Body of pancreas (tissue), 4 donors: ENCODE measurements at places on chromosomes 7 and 10.

DNA sequence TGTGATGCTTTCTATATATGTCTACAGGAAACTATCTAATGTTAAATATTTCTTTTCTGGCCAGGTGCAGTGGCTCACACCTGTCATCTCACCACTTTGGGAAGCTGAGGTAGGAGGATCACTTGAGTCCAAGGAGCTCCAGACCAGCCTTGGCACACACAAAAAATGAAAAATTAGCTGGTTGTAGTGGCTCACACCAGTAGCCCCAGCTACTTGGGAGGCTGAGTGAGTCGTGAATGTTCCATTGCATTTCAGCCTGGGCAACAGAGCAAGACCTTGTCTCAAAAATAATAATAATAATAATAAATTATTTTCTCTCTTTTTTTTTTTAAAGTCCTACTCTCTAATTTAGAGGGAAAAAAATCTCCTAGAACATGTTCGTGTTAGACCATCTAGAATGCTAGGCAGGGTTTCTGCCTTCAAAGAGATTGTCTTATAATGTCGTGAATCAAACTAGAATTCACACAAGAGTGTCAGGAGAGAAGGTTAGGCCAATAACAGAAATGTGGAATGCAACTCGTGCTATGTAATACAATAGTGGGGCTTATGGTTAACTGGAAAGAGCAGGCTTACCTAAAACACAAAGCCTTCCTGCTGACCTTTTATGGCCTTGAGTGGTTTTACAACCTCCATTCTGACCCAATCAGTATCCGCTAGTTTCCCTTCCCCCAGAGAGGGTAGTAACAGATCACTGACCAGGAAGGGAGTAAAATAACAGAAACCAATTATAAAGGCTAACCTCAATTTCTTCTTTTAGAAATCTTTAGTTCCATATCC, 46.3 kb downstream of the MYOF start:
- DNase-seq, result no peak

GRCh38 chr7:39228946-39229345, 251.2 kb downstream of the POU6F2 start:
- DNase-seq, result no peak

GRCh38 chr10:131806646-131807317, 94.0 kb upstream of the PPP2R2D start:
- no peak for DNase-seq

DNA sequence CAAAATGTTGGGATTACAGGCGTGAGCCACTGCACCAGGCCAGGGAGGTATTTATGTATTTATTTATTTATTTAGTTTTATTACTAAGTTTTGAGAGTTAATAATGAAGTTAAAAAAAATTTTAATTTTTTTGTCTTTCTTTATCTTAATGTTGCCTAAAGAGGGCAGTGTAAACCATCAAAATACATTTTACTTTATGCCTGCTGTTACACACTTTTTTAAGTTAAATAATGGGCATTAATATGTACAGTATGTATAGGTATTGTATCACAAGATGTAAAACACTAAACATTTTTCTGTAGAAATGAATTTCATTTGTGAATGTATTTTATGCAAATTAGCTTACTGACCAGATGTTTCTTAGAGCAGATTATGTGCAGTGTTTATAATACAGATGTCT, 129.4 kb downstream of the AASS start:
- no peak for DNase-seq

DNA sequence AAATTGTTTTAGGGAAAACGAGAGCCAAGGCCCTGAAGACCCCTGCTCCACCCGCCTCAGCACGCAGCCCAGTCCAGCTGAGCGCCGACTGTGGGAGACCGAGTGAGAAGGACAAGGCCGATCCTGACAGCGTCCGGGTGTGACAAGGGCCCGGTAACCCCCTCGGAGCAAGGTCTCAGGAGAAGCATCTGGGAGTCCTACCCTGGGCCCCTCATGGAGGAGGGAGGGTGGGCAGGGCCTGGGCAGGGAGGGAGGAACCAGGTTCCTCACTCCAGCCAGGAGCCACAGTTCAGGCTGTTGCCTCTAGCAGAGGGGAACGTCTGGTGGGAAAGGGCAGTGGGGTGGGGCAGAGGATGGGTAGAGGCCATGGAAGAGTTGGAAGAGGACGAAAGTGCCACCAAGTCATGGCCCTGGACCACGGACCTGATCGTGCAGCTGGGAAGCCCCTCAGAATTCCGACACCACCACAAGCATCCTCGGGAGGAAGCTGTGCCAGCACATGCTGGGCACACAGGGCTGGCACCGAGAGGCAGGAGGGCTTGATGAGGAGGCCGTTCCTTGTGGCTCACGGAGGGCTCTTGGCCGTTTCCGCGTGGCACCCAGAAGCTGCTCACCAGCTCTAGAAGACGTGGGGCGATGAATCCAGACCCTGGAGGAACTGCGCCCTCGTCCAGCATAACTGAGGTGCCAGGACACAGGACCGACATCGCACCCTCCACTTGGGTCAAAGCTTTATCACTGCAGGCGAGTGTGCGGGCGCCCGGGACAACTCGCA, 2.2 kb upstream of the KNDC1 start:
- no peak for DNase-seq

DNA sequence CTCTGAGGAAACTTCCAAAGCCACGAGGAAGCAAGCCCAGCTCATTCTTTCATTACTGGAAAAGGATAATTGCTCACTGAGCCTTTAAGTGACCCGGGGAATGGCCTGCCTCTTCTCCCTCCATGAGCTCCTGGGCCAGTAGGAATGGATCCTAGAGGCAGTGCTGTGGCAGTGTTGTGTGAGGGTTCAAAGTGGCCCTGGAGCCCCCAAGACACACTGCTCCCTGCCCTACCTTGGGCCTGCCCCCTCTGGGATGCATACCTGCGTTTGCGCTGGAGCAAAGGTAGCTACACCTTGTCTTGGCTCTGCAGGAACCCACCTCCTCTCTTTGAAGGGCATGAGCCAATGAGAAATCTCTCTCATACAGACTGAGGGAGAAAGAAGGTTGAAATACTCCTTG, 115.8 kb upstream of the ANLN start:
- DNase-seq, result no peak

DNA sequence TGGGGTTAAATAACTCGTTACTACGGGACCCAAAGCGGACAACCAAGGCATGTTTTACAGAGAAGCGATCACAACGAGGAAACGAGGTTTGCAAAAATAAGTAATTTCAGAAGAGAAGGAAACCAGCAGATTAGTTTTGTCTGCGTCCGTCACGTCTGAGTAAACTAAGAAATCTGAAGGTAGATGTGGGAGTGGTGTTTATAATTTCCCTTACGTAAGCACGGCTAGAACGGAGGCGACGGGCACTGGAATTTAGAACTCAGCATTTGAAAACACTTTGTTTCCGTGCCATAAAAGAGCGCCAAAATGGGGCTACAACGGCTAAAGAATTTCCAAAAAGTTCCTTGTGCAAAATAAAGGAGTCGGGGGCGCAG, 718 bp upstream of the UMAD1 start:
- peak; percentile 28 for DNase-seq

- DNase-seq, result no peak
Observed at GRCh38 chr7:26284995-26285632, 6.5 kb upstream of the SNX10 start.

- DNase-seq, result no peak
Observed at GRCh38 chr7:85773116-85773728, 586.4 kb upstream of the SEMA3D start.
